NCI-H460 (cell line): ENCODE measurements at places on chromosomes 5 and 9.

DNA sequence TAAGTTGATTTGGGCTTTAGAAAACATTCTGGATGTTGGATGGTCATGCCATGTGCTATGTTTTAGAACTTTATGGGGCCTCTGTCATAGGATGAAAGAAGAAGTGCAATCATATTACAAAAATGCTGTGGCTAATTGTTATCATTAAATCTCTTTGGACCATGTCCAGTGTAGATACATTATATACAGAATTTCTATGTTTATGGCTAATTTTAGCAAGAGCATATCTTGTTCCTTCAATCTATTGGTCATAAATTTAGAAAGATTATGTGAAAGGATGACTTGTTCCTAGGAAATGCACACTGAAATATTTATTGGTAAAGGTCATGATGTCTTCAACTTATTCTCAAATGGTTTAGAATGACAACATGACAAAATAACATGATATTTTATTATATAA, 42.4 kb upstream of the ELL2 start:
- DNase-seq = no peak

- DNase-seq = peak; percentile 58
Observed at GRCh38 chr9:101705135-101705661, 33.2 kb downstream of the GRIN3A start.

GRCh38 chr5:73336366-73336765, 112.2 kb downstream of the FOXD1 start:
- no peak for DNase-seq

- DNase-seq = no peak
Observed at GRCh38 chr5:172503925-172504700, 49.8 kb upstream of the SH3PXD2B start.

DNA sequence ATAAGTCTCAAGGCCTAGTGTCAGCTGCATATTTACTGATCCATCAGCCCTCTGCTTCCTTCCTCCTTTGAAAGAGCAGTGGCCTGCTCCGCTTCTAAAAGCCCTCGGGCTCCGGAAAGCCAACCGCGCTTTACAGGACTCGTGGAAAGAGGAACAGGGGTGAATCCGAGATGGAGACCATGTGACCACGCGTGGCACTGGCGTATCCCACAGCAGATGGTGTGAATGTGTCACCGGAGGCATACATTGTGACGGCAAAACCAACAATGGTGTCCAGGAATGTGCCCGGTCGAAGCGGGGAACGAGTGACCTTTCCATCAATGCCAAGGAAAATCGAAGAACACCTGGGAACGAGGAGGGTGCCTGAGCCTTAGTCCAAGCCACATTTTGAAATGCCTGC, 484.6 kb downstream of the SPATA31A7 start:
- no peak for DNase-seq

GRCh38 chr9:84445737-84446136, 105.2 kb upstream of the SLC28A3 start:
- DNase-seq = no peak

GRCh38 chr5:142816531-142817430, 46.6 kb downstream of the ARHGAP26 start:
- no peak for DNase-seq

- DNase-seq = no peak
Observed at GRCh38 chr9:72326641-72327040, 38.4 kb downstream of the ZFAND5 start.

GRCh38 chr5:55173687-55174230, 782 bp upstream of the CDC20B start:
- DNase-seq = no peak

- peak; percentile 82 for DNase-seq
Observed at GRCh38 chr5:60541980-60542379, 158.0 kb downstream of the DEPDC1B start.

GRCh38 chr9:70135176-70135575, 91.5 kb downstream of the MAMDC2 start:
- DNase-seq = no peak

GRCh38 chr5:6059137-6059800, 319.1 kb downstream of the MED10 start:
- no peak for DNase-seq

DNA sequence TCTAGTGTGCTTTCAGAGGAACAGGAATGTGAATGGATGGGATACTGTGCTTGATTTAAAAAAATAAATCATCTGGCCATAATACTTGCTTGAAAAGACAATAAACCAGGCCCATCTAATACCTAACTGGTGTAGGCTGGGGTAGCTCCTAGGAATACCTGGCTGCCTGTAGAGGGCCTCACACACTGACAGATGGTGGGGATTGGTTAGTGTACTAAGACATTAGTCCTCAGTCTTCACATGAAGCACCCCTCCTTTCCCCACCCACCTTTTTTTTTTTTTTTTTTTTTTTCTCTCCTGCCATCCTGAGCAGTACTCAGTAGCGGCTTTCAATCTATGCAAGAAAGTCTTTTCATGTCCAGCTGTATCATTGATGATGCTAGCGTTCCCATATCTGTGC, 130.5 kb downstream of the ADGRV1 start:
- no peak for DNase-seq

DNA sequence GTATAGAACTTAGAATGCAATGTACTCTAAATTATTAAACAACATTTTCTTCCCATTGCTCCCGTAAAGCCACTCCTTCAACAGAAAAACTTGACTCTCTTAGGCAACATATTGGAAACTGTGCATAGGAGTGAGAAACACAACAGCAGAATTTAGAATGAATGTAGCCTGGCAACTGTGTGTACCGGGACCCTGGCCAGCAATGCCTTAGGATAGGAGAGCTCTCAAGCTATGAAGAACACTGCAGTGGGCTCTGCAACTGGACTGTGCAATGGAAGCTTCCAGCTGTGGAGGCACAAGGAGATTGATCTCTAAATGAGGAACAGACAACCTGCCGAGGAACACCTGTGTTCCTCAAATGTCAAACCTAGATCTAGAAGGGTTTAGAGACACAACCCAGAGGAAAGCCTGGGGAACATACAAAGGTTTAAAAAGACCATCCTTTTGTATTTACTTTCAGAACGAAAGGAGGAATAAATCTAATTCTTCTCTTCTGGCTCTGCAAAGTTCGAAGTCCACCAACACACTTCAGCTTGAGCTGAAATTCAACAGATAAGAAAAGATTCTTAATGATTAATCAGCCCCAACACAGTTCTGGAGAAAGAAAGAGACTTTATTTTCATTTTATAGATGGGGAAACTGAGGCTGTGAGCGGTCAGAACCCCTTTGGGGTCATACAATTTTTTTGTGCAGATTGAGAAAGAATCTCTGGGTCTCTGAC, 51.5 kb upstream of the ARL15 start:
- no peak for DNase-seq

- DNase-seq = no peak
Observed at GRCh38 chr9:86975606-86976005, 28.3 kb upstream of the GAS1 start.

DNA sequence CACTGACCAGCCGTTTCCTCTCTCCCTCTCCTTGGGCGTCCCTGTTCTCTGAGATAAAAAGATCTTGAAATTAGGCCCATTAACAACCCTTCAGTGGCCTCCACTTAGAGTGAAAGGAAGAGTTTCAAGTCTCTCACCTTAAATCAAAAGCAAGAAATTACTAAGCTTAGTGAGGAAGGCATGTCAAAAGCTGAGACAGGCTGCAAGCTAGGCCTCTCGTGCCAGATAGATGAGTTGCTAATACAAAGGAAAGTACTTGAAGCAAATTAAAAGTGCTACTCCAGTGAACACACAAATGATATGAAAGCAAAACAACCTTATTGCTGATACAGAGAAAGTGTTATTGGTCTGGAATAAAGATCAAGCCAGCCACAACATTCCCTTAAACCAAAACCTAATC, 331.3 kb upstream of the SEMA6A start:
- DNase-seq = no peak

GRCh38 chr5:121873409-121873808, 21.7 kb downstream of the FTMT start:
- no peak for DNase-seq

DNA sequence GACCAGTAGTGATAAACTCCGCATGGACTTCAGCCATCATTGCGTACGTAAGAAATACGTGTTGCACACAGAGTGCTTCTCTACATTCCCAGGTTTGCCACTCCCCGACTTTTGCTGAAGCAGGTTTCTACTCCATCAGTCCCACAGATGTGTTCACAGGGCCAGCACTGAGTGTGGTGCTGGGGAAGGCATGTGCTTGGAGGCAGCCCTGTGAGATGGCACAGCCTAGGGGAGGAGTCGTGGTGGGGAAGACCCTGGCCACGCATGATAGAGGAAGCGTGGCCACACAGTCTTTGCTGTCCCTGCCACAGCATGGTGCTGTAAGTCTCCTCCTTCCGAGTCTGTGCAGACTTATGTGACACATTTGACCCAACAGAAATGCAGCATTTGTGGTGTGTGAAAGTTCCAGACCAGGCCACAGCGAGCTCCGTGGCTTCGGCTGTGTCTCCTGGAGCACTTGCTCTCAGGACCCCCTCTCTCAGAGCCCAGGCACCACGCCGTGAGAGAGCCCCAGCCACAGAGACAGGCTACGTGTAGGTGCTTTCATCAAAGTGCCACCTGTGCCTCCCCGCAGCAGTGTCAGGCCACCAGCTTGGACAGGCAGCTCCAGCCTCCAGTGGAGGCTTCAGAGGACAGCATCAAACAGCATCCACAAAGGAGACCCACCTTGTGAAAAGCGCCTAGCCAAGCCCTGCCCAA, 197.8 kb downstream of the AUH start:
- no peak for DNase-seq

GRCh38 chr5:152514827-152515397, 109.8 kb upstream of the NMUR2 start:
- DNase-seq = peak; percentile 16

GRCh38 chr9:109792951-109793546, 13.1 kb downstream of the PALM2AKAP2 start:
- DNase-seq = no peak

DNA sequence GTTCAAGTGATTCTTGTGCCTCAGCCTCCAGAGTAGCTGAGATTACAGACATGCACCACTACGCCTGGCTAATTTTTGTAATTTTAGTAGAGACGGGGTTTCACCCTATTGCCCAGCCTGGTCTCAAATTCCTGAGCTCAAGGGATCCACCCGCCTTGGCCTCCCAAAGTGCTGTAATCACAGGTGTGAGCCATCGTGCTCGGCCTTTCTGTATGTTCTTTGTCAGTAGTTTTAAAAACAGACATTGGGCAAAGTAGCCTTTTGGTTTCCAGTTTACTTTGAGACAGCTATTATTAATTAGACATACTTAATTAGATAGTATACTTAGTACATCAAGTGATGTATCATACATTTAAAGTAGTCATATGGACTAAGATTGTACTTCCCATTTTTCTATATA, 45.2 kb downstream of the RBM27 start:
- no peak for DNase-seq

DNA sequence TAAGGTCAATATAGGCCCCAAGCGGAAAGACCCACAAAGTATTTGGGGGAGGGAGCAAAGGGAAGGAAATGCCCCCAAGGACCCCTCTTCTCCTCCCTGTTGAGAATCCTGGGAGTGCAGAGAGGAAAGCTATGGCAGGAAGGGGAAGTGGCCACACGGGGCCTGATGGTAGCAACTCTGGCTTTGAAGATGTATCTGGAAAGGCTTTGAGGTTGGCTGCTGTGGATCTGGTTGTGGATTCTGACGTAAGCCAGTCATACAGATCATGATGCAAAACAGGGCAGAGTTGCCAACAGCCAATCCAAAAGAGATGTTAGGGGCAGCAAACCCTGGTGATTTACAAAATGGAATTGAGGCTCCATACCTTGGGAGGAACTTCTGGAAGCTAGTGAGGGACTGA, 108.8 kb downstream of the PRKACG start:
- DNase-seq = no peak

DNA sequence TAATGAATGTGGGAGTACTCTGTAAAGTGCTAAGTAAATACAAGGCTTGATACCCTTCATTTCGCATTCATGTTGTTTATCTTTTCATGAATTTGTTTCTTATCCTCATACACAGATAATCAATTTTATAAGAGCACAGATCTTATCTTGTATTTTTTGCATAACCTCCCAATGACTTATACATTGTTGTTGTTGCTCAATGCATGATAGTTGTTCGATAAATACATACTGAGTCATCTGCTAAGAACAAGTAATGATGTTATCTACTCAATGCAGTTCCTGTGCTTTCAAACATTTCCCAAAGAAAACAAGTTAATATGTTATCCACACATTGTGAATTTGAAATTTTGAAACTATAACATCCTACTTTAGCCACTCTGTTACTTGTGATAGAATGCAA, 60.7 kb downstream of the TAF11L14 start:
- DNase-seq = peak; percentile 81

GRCh38 chr5:84816746-84817547, 432.3 kb upstream of the EDIL3 start:
- no peak for DNase-seq

GRCh38 chr9:137023157-137023556, 4.9 kb downstream of the ABCA2 start:
- no peak for DNase-seq

DNA sequence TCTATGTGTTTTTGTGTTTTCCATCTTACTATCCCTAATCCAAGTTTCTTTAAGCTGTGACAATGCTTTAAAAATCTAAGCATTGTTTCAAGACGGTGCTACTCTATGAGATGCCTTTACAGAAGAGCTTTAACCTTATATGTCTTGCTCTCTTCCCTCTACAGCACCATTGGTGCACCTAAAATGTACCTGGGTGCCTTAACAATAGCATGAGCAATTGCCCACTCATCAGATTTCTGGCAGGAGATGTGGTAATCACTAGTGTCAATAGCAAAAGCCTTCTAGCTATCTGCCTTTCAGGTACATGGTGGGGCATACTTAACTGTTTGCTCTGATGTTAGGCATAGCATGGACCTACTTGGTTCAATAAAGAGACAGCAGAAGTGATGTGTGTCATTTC, 222.3 kb upstream of the KIF2A start:
- no peak for DNase-seq

- no peak for DNase-seq
Observed at GRCh38 chr9:89311346-89312221, 589 bp downstream of the CKS2 start.

GRCh38 chr9:27347889-27348288, 50.9 kb upstream of the EQTN start:
- DNase-seq = no peak

DNA sequence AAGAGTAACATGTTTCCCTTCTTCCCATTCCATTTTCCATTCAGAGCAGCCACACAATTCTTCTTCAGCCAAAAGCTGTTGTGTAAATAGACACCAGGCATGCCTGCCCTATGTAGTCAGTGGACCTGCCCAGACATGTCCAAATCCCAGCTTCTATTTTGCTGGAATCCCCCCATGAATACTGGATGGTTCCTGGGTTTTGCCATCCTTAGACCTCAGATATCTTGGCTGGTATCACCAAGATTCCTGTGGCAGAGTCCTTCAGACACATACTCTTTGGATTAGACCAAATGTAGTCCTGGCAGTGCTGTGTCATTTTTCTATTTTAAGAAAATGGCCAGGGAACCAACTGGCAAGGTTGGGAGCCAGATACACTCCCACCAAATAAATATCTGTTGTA, 10.3 kb downstream of the FST start:
- DNase-seq = no peak

GRCh38 chr9:88578121-88579049, 43.4 kb downstream of the NXNL2 start:
- peak; percentile 73 for DNase-seq
